ENCODE measurements at places on chromosomes 7 and 10. TPM values are rescaled to one million over a fixed set of nuclear protein-coding genes. Genes with fewer than 3 reads are reported as not detected.

GRCh38 chr10:131616040-131616439, 284.8 kb upstream of the PPP2R2D start:
- ATAC-seq = no peak

DNA sequence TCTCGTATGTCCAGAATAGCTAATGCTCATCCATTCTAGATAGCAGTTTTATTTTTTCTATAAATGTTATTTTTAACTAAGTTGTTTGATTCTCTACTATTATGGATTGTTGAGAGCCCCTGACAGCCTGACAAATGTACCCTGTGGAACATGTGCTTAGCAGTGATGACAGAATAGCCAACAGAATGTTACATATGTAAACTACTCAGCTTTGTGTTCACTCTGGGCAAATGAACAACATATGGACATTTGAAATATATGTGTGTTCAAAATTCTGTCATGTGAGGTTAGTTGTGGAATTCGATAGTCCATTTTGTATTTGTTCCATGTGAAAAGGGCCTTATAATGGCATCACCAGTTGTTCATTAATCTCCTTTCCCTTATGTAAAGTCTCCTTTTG, 199.7 kb downstream of the EXOC4 start:
- no peak for ATAC-seq

DNA sequence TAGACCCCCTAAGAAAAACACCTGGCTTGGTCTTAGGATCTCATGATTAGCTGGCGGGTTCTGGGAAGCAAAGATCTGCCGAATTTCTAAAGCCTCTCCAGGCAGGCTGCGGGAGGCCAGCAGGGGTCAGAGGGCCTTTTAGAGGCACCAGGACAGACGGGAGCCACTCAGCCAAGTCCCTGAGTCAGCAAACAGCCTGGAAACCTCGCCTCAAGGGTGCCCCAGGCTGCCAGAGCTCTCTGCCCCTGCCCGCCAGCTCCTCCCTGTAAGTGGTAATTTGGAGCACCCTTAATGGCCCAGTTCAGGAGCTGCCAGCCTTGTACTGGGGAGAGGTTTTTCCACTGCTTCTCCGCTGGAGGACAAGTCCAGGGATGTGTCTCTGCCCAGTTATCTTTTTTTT, 88.7 kb downstream of the HIP1 start:
- ATAC-seq = no peak

GRCh38 chr7:132286836-132287235, 289.4 kb downstream of the PLXNA4 start:
- no peak for ATAC-seq

GRCh38 chr10:102639537-102639936, 4.7 kb upstream of the TRIM8 start:
- ATAC-seq = no peak

DNA sequence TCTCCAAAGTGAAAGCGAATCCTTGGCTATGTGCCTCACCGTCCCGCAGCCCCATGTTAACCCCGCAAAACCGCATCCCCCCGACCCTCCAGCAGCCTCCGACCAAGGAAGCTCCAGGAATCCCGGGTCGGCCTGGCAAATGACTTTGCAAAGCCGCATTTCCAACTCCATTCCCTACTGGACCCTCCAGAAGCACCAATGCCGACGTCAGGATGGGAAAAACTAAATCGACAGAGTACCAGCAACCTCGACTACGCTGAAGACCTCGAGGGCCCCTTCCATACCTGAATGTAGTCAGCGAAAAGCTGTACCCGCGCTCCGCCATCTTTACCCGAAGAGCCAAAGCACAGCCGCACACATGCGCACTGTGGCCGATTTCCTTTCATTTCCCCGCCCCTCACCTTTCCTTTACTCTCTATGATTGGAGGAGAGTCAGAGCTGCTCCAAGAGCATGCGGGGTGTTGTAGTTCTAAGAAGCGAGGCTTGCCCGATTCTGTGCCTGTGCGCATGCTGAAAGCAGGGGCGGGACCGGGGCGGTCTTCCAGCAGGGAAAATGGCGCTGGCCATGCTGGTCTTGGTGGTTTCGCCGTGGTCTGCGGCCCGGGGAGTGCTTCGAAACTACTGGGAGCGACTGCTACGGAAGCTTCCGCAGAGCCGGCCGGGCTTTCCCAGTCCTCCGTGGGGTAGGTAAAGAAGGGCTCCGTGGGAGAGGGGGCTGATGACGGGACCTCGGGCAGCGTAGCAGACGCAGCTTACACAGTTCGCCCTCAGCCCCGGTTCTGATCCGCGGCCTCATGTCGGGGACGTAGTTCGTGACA, at the start of the genes MRPL32 and PSMA2:
MRPL32 (plus strand) TSS at position 543 of the 818 bp plus-strand sequence; CDS start at position 554, 11 bp downstream.
PSMA2 (minus strand) TSS at position 341 of the 818 bp plus-strand sequence; CDS start at position 325, 16 bp downstream.
- ATAC-seq = peak; percentile 100

GRCh38 chr7:112529521-112529920, 48.7 kb downstream of the LSMEM1 start:
- no peak for ATAC-seq

DNA sequence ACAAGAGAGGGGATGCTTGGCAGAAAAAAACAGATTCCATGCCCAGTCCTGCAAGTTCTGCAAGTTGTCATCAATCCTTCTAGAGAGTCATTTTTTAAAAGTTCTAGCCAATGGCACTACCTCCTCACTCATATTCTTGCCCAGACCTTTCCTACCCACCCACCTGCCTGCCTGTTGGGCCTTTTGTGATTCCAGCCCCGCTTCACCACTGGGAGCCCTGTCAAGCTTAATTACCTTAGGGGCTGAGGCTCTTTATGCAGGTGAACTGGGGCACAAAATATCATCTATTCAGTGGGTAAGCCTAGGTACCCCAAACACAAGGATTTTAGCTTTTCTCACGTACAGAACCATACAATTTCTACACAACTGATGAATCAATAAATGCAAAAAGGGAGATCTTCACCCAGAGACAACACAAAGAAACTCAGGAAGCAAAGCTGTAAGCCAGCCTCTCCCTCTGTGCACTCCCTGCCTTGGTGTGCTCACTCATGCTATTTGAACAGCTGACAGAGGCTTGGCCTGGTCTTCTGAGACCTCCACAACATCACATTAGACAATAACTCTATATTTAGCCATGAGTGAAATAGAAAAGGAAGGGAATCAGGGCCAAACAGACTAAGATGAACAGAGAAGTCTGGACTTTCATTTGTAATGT, 222.6 kb downstream of the HTR7 start:
- ATAC-seq = no peak

DNA sequence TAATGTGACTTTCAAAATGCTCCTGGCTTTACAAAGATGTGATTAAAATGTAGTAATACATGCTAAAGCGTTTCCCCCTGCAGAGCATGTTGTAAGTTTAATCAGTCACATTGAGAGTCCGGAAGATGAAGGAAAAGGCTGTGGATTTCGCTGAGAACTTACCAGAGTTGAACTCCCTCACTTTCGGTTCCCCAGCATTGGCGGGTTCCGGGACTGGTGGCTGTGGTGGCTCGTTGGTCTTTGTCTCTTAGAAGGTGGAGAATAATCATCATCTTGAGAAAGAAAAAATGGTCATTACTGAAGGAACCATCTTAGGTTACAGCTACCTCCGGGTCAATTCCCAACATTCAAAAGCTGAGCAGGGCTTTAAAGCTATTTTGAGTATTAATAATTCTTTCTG, 9.6 kb upstream of the NUPR2 start:
- ATAC-seq = no peak

DNA sequence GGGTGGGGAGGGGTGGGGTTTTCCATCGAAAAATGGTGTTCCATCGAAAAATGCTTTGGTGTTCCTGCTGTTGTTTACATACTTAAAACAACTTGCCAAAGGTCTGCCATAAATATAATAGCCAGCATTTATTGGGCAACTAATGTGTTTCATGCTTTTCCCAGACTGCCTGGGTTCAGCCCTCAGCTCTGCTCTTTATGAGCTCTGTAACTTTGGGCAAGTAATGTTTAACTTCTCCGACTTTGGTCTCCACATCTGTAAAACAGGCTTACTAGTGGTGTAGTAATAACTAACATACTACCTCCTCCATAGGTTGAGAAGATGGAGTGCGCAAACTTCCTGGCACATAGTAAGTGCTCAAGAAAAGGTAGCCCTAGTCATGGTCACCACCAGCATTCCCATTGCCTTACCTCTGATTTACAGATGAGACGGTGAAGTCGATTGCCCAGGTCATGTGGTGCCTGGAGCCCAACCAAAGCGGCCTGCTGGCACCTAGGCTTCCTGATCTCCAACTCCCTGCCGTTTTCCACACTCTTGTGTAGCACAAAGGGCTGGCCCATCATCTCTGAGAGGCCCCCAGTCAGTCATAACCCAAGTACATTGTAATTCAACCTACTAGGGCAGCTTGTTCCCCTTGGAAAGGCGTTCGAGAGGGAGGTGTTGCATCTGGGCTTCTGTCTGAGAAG, 8.9 kb downstream of the ZMIZ1 start:
- no peak for ATAC-seq

DNA sequence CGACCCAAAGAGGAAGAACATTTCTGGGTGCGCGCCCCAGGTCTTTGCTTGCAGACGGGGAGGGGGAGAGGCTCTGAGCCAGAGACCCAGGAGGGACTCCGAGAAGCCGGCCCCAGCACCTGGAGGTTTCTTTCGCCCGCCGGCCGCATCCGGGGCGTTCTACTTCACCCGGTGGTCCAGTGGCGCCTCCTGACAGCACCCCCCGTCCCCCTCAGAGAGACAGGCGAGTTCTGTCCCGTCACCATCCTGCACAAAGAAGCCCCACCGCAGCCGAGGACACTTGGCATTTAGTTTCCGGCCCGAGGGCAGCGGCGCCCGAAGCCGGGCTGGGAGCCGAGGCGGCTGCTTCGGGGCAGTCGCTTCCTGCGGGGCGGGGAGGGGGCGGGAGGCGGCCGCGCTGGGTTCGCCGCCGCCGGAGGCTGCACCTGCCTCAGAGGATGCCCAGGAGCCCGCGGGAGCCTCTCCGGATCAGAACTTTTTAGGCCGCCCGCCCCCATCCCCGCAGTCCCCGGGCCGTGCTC, at the start of gene TMEM178B:
TMEM178B (plus strand) TSS at position 424 of the 521 bp plus-strand sequence.
- ATAC-seq = peak; percentile 21

DNA sequence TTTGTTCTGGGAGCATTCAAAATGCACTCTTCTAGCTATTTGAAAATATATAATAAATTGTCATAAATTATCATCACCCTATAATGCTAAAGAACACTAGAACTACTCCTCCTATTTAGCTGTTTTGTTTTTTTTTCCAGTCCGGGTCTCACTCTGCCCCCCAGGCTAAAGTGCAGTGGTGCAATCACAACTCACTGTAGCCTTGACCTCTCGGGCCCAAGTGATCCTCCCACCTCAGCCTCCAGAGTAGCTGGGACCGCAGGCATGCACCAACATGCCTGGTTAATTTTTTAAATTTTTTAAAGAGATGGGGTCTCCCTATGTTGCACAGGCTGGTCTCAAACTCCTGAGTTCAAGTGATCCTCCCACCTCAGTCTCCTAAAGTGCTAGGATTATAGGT, 41.1 kb upstream of the MTPAP start:
- no peak for ATAC-seq

DNA sequence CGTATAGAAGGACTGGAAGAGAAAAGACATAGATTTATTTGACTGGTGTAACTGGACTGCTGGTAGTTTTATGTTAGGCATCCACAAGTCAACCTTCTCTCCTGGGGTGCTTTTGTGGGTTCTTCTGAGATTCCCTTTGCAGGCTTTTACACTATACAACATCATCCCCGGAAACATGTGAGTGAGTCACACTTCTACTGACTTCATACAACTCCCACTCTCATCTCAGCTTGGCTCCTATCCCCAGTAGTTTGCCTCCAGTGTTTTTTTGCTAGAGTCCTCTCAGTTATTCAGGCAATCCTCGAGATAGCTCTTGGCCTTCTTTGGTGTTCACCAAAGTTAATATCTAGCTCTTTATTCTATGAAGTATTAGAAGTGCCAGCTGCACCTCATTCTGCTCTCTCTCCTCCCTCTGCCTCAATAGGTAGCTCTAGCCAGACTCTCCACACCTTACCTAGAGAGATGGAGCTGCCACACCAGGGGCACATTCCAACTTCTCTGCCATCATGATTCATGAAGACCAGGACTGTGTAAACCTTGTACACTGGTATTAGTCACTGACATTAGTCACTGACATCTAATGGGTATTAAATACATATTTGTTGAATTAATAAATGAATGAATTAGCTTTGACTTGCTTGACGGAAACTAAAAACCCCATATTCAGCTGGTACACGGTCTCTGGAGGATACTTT, 281.9 kb downstream of the PPP1R3A start:
- peak; percentile 100 for ATAC-seq

- no peak for ATAC-seq
Measured at GRCh38 chr10:88620441-88620840, 33.9 kb downstream of the LIPJ start.

DNA sequence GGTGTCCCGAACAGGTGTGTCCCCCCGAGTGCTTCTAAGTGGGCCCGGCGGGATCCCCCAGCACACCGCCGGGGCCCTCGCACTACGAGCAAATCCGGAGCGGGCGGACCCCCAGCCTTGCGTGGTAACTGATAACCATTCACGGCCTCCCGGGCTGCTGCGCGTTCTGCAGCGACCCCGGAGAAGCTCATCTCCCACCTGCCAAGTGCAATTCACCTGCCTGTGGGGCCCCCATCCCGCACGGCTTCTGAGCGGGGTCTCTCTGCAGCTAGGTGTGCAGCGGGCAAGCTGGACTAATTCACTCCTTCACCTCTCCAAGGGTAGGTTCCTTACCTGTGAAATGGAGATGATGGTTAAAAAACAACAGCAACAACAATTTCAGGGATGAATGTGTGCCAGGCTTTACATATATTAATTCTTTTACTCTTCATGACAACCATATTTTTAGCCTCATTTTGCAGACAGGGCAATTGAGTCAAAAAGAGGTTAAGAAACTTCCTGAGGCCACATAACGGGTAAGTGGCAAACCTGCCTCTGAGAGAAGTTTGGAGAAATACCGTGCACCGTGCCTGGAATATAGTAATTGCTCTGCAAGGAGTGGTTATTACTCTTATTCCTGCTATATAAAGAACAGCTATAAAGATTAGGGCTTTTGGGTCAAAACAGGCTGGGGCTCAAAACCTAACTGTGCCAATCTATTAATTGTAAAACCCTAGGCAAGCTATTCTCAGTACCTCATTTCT, 652 bp upstream of the PODXL start:
- ATAC-seq = no peak

- no peak for ATAC-seq
Measured at GRCh38 chr7:16975712-16976111, 93.9 kb upstream of the AGR3 start.

The CALCR gene
- total RNA-seq = not detected

The NSUN5 gene
- 22.1 TPM for total RNA-seq

The STK17A gene
- total RNA-seq = 14.4 TPM

The CYP3A4 gene
- total RNA-seq = 0.24 TPM

The SPDYE6 gene
- total RNA-seq = not detected

The MMD2 gene
- total RNA-seq = not detected

The AKR1D1 gene
- not detected for total RNA-seq

The CHRM2 gene
- total RNA-seq = not detected

The MYPN gene
- total RNA-seq = 0.08 TPM

The OPN1SW gene
- not detected for total RNA-seq

The ICA1 gene
- 9.4 TPM for total RNA-seq

The MDH2 gene
- 204 TPM for total RNA-seq
